ENCODE measurements at places on chromosomes 6 and 20.
A peak's percentile ranks its signal among the peaks of the same experiment; 100 is the strongest.

DNA sequence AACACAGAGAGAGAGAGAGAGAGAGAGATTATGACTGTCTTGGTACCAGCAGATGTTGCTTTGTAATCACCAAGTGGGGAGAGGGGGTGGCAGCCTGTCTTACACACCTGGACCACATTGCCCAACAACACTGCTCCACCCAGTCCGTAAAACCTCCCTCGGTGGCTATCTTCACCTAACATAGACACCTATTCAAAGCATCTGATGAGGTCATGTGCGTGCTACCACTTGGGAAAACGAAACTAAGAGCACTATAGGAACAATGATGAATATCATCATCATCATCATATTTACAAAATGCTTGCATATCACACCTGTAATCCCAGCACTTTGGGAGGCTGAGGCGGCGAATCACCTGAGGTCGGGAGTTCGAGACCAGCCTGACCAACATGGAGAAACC is 24.1 kb upstream of the SALL4 start:
- no peak for DNase-seq

GRCh38 chr6:158131926-158132325 is 36.1 kb downstream of the SERAC1 start:
- peak; percentile 6 for DNase-seq

- DNase-seq, result no peak
Measured at GRCh38 chr6:142698751-142699150, 246.2 kb downstream of the HIVEP2 start.

DNA sequence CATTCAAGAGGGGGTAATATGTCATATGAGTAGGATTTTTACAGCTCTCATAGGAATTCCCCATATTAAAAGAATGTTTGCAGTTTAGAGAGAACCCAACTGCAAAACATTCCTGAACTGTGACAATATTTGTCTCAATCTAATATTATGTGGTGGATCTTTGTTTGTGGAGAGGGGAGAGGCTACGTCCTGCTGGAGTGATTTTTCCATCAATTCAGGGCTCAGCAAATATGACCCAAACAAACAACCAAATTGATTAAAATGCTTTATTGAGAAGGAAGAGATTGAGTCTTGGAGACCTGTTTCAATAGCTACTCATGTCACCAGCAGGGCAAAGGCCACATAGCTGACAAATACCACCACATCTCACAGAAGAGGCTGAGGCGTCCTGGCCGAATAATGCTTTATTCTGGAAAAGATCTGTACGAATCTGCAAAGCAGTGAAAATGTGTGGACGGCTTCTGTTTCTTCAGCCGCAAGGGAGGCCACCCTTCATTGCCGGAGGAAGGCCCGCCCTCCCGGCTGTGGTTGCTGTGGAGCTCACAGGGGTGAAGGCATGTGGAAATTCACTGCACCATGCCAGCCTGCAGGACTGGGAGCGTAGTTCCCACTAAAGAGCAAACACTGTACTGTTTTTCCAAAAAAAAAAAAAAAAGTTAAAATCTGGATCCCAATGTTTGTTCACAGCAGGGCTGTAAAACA is 89.7 kb upstream of the QKI start:
- DNase-seq, result peak; percentile 76

- DNase-seq, result no peak
Measured at GRCh38 chr6:91267246-91267645, 680.4 kb upstream of the MAP3K7 start.

GRCh38 chr20:12570371-12570770 is 438.4 kb upstream of the SPTLC3 start:
- no peak for DNase-seq

- no peak for DNase-seq
Measured at GRCh38 chr6:122653094-122653493, 42.9 kb downstream of the PKIB start.

- no peak for DNase-seq
Measured at GRCh38 chr20:33202451-33202850, 14.7 kb upstream of the BPIFA3 start.

GRCh38 chr6:5665173-5665572 is 341.6 kb downstream of the NRN1 start:
- DNase-seq, result no peak

DNA sequence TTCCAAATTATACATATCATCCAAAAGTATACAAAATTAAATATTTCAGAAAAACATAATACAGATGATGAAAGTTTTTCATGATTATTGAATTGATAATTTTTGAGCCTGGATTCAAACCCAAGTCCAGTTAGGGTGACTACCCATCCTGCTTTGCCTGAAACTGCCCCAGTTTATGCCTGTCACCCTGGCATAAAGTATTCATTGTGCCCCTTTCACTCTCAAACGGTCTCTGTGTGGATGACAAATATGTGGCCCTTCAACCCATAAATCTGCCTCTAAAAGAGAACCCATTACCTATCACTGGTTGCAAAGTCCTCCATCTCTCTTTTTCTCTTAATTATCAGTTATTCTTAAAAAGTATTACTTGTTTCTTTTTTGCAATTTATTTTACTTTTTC is 553.7 kb upstream of the JARID2 start:
- DNase-seq, result no peak

Data from AG08395 (cell line).